ENCODE measurements at places on chromosomes 6 and 20. TPM values are rescaled to one million over a fixed set of nuclear protein-coding genes. Genes with fewer than 3 reads are reported as not detected.
A peak's percentile ranks its signal among the peaks of the same experiment; 100 is the strongest.

GRCh38 chr6:106099235-106099537 is 13.1 kb downstream of the PRDM1 start:
- no peak for DNase-seq

DNA sequence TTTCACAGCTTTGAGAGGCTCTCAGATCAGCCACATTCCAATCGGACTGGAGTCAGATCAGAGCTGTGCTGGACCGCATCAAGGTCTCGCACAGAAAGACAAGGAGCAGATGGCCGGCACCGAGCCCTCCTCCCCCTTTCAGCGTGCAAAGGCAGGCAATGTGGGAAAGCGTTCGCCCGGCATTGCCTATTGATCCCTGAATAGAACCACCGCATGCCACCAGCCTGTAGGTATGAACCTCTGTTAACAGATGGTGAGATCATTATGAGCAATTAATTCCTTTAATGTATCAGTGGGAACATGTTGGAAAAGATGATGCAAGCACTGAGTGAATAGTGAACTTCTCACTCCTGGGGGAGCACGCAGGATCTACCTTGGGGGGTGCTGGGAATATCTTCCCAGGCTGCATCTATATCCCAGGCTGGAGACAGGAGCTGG is 117.5 kb upstream of the ID4 start:
- no peak for DNase-seq

DNA sequence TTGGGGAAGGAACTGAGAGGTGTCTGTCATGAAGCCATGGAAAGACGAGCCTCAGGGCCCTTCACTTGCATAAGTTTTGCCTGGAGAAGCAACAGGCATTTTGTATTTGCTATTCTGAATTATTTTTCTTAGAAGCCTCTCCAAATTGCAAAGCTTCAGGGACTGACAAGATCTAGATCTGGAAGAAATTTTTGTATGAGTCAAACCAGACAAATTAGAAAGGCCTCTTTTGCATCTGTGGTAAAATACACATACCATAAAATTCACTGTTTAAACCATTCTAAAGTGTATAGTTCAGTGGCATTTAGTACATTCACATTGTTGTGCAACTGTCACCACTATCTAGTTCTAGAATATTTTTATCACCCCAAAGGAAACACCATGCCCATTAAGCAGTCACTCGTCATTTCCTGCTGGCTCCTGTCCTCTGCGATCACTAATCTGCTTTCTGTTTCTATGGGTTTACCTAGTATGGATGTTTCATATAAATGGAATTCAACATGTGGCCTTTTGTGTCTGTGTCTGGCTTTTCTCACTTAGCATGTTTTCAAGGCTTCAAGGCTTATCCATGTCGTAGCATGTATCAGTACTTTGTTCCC is 269.1 kb downstream of the PHF3 start:
- DNase-seq, result peak; percentile 49

- DNase-seq, result no peak
Observed at GRCh38 chr20:14882846-14883245, 545.4 kb upstream of the FLRT3 start.

- peak; percentile 96 for DNase-seq
Observed at GRCh38 chr6:22828179-22829062, 259.1 kb downstream of the HDGFL1 start.

MRAP2 gene
- total RNA-seq, result 13.3 TPM

C20orf202 gene
- total RNA-seq, result not detected
